ENCODE measurements at places on chromosomes 1 and 21.

DNA sequence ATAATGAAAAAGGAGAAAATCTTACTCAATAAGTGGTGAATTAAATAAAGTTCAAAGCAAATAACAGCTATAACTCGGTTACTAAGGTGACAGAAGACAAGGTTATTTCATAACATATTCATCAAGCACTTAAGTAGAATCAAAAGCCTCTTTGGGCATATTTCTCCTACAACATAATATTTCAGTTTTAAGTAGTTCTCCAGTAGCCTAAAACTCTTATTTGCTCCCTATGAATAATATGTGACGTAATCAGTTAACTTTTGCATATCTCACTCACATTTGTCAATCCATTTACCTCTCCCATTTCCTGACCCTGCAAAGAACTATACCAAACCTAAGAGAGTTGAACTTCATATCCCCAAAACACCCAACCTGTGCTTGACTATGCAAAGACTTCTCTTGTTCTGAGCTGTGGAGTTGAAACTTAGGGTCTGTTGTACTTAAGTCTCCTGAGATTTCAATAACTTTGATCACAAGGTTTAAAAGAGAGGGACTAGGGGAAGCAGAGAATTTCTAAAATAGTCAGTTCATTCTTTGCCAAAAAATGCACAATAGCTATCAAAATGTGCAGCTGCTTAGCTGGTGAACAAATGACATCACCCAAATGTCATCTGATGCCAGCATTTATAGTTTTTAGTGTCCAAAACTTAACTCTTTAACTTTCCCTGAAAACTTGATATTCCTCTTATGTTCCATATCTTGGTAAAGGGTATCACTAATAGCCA lies 37.2 kb downstream of the TTLL7 start:
- no peak for DNase-seq

- DNase-seq: no peak
Measured at GRCh38 chr1:116949213-116949985, 39.7 kb downstream of the PTGFRN start.

- no peak for DNase-seq
Measured at GRCh38 chr1:199273837-199274379, 635.1 kb downstream of the PTPRC start.

DNA sequence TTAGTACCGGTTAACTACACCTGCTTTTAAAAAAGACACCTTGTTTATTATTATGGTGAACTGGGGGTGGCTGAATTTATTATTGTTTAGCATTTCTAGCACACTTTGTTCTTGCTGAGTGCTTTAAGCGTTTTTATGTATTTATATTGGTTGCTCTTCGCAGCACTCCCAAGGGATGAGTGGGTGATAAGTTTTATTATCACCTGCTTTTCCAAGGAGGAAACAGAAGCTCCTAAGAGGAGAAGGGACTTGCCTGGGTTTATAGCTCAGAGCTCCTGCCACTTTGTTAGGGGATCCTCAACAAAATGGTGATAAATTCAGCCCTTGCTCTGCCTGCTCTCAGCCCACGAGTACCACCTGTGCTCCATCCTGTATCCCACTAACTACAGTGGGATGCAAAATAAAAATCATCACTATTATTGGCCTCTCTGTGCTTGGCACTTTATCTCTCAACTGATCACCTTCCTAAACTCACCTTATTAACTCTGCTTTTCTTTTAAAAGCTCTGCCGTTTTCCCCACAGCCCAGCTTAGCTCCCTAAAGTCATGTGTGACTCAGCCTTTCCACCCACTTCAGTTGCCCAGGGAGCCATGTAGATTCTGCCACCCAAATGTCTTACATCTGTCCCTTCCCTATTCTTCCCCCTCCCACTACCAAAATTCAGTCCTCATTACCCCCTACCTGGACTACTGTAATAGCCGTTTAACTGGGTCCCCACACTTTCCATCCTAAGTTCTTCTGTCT lies 44.5 kb downstream of the BCL9 start:
- DNase-seq: no peak

DNA sequence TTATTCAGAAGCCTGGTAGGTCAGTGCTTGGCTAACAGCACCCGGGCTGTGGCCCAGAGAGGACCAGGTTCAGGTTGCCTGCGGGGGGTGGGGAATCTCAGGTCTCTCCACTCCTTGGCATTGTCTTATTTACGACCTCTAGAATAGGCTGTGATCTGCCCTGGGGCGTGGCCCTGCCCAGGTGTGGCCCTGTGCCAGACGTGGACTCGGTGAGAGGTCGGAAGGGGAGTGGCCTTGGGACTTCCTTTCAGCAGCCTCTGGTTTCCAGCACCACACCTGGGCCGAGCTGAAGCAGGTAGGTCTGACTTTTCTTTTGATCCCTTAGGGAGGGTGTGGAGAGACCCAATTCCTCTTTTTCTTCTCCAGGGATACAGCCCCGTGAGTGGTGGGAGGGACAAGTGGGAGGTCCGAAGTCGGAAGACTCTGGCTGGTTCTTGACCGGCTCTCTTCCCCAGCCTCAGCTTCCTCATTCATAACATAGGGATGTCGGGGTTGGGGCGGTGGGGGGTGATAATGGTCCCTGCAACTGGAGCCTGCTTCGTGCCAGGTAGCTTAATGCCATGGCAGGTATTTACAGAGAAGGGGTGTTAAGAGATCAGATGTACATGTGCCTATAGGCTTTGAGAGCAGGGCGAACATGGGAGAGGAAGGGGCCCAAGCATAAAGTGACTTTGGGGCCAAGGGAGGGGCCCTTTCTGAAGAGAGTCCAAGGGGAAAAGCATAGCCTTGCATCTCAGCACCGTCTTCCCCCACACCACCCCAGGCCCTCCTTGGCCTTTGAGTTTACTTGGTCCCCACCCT lies 16.5 kb downstream of the ACOT11 start:
- no peak for DNase-seq

DNA sequence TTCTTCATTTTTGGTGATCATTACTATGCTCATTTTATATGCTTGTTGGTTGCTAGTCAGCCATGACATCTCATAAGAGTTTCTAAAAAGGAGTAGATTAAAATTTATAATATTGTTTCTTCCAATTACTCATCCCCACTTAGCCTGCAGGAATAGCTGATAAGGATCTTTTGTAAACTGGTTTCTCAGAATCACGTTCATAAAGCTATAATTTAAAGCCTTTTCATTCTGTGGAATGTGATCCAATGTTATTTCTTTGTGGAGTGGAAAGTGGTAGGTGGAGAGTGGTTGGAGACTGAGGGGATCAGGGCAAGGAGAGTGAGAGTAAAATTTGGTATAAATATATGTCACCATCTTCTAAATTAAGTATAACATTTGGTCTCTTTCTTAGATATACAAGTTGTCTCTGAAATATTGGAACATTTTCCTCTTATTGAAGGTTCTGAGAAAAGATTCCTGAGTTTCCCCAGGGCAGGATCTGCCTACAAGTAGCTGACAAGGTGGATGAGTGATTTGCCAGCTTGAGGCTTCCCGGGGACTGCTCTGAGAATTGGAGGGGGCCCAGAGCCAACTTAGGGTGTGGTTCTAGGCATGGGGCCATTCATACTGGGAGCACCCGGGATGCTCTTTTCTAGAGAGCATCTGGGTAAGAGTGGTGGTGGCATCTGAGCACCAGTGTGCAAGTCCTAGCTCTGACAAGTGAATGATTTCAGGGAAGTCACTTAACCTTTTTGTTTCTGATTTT lies 116.4 kb downstream of the TBX19 start:
- no peak for DNase-seq

- DNase-seq: no peak
Measured at GRCh38 chr1:200909071-200909470, 14.4 kb downstream of the INAVA start.

GRCh38 chr1:19687414-19687813 lies 22.7 kb downstream of the HTR6 start:
- no peak for DNase-seq

DNA sequence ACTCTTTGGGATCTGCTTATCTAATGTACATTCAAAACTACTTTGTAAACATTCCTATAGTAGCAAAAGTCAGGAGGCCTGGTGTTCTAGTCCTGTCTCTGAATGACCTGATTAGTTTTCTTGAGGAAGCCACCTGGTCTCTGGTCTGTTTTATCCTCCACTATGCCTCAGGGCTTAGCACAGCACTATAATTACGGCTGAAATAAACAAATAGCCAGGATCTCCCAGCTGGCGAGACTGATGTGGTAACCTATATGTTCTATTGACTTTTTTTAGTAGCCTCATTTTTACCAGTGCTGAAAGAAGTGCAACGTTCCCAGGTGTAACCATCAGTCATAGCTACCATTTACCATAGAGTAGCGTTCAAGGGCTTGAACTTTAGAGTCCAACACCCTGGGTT lies 24.2 kb upstream of the RPL11 start:
- DNase-seq: no peak

- DNase-seq: no peak
Measured at GRCh38 chr1:241707442-241707841, 55.4 kb downstream of the WDR64 start.

DNA sequence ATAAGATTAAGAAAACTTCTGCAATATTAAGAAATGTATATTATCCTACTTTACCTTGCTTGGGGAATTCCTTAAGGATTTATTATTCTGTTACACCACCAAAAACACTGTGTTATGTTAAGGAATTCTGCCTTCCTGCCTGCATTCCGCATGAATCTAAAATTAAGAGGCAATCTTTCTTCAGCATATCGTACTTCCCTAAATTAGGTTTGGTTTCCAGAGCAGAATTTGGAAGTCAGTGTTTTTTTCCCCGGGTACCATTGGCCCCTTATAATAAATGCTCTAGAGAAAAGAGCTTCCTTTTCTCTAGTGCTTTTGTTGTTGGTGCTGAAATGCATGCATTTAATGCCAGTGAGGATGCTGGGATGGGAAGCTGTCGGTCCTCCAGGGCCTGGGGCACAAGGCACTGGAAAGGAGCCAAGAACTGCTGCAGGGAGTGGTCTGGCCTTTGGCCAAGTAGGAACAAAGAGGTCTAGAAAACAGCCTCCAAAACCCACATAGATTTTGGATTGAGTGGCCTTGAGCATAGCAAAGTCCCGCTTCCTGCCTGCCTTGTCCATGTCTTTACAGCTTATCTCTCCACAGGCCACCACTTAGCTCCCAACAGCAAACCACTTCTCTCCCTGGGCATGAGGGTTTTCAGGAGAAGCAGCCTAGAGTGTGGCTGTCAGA lies 69.9 kb downstream of the RRAGC start:
- peak; percentile 32 for DNase-seq

DNA sequence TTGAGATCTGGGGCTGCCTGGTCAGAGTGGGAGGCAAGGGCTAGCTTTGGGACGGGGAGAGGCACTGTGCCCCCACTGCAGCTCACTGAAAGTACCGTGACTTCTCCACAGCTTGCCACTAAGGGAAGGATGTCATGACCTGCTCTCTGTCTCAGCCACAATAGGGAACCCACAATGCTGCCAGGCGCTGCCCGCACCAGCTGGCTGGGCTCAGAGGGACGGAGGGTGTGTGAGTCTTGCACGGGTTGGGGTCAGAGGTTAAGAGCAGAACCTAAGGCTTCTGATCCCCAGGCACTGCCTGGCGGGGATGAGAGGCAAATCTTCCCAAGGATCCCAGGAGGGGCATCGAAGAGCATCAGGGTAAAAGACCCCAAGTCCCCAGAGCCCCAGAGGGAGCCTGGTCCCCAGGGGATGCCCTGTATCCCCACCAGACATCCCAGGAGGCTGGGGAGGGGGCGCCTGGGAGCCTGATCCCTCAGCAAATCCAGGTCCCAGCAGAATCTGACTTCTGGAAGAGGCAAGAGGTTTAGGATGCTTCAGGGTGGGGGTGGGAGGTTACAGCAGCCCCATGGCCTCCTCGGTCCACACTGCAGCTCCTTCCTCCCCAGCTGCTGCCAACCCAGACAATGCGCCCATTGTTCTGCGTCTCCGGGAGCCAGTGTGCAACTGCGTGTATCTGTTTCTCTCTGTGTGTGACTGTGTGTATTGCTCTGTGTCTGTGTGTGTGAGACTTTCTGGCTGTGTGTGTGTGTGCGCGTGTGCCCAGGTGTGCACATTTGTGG lies 2.0 kb upstream of the MARCKSL1 start:
- DNase-seq: no peak

- no peak for DNase-seq
Measured at GRCh38 chr21:39972976-39973770, 105.9 kb downstream of the PCP4 start.

DNA sequence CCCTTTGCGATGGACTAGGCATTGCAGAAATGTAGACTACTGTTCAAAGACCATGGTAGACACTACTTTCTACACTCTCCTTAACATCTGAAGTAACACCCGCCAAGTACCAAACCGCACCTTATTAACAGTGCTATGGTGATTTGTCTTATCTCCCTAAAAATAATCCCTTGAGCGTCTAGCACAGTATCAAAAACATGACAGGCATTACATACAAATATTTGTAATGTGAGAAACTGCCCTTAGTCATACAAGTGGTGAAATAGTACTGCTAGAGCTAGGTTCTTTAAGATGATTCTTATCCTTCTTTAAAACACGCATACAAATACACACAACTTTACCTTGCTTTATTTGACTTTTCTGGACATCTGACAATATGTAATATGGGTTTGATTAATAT lies 27.2 kb downstream of the PUM1 start:
- no peak for DNase-seq

- no peak for DNase-seq
Measured at GRCh38 chr21:15063081-15063813, 1.6 kb downstream of the NRIP1 start.

- no peak for DNase-seq
Measured at GRCh38 chr1:12488666-12489354, 129.2 kb downstream of the DHRS3 start.

- DNase-seq: no peak
Measured at GRCh38 chr21:32698971-32699693, 28.7 kb downstream of the SYNJ1 start.

DNA sequence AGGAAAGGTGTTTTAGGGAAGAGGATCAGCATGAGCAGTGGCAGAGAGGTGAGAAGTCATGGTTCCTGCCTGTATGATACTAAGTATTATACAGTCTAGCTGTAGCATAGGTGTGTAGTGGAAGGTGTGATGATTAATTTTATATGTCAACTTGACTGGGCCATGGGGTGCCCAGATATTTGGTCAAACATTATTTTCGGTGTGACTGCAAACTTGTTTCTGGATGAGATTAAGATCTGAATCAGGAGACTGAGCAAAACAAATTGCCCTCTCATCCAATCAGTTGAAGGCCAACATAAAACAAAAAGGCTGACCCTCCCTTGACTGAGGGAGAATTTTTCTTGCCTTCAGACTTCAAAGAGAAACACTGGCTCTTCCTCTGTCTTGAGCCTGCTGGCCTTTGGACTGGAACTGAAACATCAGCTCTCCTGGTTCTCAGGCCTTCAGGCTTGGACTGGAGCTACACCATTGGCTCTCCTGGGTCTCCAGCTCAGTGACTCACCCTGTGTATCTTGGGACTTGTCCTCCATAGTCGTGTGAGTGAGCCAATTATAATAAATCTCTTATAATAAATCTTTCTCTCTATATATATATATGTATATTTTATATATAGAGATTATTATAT lies 6.8 kb upstream of the CDC42 start:
- no peak for DNase-seq

- no peak for DNase-seq
Measured at GRCh38 chr21:25916226-25916625, 181.5 kb downstream of the GABPA start.
